ENCODE measurements at places on chromosomes 12 and 14.

DNA sequence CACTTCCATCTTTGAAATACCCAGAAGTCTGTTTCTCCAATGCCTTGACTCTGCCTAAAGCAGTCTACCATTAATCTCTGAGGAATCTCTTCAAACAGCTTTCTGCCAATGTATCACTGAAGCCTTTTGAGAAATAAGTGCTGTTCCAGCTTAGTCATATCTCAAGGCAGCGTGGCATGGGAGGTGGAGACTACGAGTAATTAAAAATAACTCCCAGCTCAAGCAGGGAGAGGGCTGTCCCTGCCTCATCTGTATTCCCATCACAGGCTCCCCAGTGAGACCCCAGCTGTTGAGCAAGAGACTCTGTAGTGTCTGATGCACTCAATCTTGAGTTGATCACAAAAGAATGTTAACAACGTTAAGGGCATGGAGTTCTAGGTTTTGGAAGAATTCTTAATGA lies 700.6 kb downstream of the DIO2 start:
- no peak for DNase-seq

DNA sequence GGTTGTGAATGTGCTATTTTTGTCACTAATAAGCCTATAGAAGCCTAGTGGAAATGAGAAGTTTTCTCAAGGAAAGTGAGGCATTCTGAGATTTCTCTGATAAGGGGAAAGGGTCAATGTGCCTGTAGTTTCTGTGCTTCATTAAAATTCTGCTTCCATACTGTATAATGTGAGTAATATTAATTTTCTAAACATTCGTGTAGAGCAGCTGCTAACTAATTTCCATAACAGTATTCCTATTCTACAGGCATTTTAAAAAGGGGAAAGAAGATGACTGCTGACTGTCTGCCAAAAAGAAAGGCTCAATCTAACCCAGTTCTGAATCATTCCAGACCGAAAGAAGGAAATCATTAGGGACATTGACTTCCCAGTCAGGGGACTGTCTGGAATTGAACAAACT lies 293.3 kb upstream of the TMPO start:
- DNase-seq: no peak

DNA sequence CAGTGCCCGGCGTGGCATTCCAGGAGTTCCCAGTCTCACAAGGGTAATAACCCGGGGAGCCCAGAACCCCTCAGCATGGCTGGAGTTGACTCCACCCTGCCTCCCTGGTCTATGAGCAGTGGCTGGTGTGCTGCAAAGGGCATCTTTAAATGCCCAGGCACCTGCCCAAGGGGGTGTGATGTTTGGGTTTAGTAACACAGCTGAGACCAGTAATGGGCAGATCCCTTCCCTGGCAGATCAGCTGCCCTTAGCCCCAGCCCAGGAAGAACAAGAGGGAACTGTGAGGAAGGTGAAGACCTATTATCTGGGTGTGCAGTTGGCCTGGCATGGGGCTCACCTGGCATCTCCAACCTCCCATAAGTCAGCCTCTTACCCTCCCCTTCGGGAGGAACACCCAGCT lies 35.9 kb downstream of the RBM19 start:
- no peak for DNase-seq

- no peak for DNase-seq
Measured at GRCh38 chr12:94674835-94675234, 24.5 kb upstream of the TMCC3 start.

GRCh38 chr14:49092345-49092744 lies 493.8 kb downstream of the RPS29 start:
- no peak for DNase-seq

- DNase-seq: no peak
Measured at GRCh38 chr12:108939594-108939993, 59.7 kb downstream of the DAO start.

DNA sequence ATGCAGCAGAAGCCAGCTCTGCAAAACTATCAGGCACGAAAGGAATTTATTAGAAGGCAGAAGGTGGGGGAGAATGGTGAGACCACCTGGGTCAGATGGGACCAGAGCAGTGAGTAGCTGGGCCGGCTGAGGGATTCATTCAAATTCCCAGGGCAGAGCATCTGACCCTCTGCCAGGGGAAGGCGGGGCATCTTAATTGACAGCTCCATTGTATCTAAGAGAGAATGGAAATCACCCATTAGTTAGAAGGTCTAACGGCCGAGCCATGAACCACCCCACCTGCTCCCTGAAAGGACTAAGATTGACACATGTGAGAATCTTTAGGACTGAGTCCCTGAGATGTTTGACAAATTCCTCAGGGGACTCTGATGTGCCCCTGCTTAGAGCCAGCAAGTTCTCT lies 83.7 kb downstream of the PHETA1 start:
- DNase-seq: no peak

- no peak for DNase-seq
Measured at GRCh38 chr12:7787574-7788293, 1.5 kb upstream of the NANOG start.

GRCh38 chr14:66000766-66001165 lies 485.4 kb upstream of the CCDC196 start:
- DNase-seq: no peak

DNA sequence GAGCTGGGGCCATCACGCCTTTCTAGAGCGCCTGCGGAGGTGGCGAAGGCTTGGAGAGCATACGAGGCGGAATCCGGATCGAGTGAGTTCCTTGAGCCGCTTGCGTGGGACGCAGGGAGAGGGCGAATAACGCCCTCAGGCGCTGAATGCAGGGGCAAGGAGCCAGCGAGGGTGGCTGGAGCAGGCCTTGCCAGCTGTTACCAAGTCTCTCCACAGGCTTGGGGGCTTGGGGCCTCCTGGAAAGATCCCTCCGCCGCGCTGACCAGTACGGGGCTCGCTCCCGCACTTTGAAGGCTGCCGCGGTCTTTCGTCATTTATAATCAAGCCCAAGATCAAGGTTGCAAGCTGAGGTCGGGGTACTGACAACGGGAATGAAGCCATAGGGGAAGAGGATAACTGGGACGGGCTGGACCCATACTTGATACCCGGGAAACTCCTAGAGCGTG lies 1.2 kb downstream of the FLRT2 start:
- no peak for DNase-seq

All from C1 segment of cervical spinal cord (tissue), 14 donors.